ENCODE measurements at places on chromosomes 7 and 10.

- DNase-seq = no peak
Observed at GRCh38 chr7:43584195-43584586, 1.3 kb downstream of the STK17A start.

DNA sequence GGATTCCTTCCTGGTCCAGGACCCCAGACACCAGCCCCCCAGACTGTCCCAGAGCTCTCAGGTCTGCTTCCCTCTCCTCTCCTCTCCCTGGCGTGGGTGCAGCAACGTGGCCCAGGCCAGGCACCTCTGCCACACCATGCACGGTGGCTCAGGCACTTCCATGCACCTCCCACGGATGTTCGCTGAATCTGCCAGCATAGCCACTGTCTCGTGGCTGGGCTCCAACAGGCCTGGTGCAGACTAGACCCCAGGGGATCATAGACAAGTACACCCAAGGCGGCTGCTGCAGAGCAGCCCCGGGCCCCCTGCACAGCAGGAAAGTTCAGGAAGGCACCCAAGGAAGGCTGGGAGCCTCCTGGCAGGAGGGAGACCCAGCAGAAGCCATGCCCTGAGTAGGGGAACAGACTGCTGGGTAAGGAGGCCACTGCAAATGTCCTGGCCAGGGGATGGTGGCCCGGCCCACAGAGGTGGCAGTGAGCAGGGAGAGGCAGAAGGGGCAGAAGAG lies 4.4 kb downstream of the RASGEF1A start:
- DNase-seq = no peak

GRCh38 chr10:102170602-102171001 lies 18.4 kb downstream of the NOLC1 start:
- DNase-seq = no peak

DNA sequence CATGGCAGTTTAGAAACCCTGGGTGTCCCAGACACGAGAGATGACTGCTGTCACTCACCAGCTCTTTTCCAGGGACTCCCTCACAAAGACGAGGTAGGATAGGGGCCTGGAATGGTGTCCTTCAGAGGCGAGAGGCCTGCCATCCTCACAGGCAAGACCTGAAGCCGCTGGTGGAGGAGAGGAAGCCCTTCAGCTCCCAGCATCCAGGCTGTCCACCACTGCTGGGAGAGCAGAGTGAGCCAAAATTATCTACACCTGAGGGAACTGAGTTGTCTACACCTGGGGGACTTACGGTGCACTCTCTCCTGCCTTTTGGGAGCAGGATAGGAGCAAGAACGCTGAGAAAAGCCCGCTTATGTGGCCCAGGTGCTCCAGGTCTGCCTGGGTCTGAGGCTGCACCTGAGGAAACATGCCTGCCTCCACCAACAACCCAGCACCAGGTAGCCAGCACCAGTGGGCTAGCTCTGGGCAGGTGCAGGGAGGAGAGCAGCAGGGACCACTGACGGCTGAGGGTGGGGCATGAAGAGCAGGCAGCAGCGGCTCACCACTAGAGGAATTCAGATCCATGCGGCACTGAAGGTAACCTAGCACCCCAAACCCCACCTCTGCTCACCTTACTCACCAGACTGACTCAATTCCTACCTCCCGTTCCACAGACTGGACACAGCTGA lies 357.2 kb downstream of the SH2D4B start:
- no peak for DNase-seq

DNA sequence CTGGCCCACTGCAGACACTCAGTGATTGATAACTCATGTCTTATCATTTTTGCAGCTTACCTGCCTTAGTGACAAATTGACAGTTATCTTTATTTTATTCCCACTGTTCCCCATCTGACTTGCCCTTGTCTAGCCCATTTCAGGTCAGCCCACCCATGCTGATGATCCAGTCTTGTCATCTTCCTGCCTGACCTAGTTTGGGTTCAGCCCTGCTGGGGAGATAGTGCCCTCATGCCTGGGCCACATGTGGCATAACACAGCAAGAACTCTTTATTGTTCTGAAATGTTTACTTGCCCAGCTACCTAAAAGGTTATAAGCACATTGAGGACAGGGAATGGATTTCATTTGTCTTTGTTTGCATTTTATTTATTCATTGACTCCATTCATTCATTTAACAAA lies 75.6 kb downstream of the ENTPD1 start:
- DNase-seq = no peak

DNA sequence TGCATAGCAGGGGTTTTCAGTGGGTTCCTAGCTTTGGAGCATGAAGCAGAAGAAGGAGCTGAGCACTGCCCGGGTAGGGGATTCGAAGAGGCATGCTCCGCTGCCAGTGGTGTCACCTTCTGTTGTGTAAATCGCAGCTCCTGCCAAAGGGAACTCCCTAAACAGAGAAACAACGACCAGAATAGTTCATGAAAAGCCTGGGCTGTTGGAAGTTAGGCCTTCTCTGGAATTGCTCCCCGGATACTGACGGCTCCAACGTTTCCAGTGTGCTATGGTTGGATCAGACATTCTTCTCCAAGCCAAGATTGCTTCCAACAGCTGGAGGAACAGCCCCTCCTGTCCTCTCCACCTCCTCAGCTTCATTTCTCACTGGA lies 546.0 kb upstream of the FZD8 start:
- DNase-seq = no peak

DNA sequence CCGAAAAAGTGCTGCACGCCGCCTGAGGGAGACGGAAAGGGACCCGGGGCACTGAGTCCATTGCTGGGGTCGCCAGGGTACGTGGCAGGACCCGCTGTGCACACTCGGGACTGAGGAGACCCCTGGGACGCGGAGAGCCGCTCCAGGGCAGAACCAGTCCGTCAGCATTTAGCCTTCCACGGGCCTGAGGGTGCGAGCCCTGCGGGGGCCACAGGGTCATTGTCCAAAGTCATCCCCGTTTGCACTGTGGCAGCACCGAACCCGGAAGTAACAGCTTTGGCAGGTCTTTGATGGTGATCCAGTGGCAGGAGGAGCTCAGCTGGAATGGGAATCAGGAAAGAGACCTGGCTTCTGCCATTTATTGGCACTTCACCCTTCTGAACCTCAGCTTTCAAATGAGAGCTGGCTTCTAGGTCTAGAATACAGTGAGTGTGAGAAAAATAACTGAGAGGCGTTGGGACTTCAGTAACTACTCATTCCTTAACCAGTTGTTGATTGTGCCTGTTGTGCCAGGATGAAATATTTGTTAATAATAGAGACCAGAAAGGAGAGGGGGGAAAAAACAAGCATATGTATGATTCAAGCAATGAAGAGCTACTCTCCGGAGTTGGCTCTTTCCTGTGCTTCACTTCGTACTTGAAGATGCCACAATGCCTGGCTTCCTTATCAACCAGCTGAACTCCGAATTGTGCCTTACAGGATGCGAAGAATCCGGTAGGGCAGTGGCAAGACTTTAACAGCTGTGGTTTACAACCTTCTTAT lies 811 bp upstream of the ARHGAP12 start:
- DNase-seq = no peak

DNA sequence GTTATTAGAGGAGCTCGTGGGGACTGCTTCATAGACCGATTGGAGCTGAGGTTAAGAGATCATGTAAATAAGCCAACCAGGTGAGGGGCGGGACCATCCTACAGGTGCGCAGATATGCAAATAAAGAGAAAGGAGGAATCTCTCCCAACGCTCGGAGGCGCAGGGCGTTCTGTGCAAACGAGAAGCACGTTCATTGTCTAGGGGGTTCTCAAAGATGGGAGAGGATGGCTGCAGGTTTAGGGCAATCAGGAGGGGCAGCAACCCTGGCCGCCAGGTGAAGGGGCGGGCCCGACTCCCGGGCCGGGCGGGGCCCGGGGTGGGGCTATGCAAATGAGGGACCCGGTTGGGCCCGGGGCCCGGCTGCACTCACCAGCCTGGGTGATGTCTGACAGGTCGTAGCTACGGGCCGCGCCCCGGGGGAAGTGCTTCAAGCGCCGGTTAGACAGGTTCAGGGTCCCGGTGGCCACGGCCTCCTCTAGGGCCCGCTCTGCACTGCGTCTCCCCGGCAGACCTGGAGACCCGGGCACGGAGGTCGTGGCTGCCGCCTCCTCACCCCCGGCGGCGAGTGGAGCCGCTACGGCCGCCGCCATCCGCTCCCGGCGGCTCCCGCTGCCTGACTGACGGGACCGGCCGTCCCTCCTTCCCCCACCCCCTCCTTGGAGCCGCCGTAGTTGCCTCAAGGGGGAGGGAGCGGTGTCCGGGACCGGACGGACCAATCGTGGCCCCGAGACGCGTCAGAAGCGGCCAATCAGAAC lies at the start of gene LRCH4:
Gene LRCH4, minus strand, starts transcription at position 619 of the 755 bp plus-strand sequence. Its CDS starts 29 bp downstream, at position 590.
- no peak for DNase-seq

GRCh38 chr10:1526436-1527055 lies 210.8 kb downstream of the ADARB2 start:
- no peak for DNase-seq

DNA sequence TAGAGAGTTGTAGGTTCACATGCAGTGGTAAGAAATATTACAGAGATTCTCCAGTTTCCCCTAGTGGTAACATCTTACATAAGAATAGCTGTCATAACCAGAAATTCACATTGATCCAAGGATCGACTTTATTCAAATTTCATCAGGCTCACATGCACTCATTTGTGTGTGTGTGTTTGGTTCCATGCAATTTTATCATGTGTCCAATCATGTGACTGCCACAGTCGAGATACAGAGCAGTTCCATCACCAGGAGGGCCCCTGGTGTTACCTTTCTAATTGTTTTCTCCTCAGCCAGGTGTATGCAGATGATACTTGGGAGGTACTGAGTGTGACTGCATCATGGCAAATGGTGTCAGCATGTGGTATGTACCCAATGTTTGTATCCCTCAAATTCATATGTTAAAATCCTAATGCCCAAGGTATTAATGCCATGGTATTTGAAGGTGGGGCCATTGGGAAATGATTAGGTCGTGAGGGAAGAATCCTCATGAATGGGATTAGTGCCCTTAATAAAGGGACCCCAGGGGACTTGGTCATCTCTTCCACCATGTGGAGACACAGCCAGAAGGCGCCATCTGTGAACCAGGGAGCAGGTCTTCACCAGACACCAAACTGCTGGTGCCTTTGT lies 126.3 kb downstream of the CXCL12 start:
- no peak for DNase-seq

DNA sequence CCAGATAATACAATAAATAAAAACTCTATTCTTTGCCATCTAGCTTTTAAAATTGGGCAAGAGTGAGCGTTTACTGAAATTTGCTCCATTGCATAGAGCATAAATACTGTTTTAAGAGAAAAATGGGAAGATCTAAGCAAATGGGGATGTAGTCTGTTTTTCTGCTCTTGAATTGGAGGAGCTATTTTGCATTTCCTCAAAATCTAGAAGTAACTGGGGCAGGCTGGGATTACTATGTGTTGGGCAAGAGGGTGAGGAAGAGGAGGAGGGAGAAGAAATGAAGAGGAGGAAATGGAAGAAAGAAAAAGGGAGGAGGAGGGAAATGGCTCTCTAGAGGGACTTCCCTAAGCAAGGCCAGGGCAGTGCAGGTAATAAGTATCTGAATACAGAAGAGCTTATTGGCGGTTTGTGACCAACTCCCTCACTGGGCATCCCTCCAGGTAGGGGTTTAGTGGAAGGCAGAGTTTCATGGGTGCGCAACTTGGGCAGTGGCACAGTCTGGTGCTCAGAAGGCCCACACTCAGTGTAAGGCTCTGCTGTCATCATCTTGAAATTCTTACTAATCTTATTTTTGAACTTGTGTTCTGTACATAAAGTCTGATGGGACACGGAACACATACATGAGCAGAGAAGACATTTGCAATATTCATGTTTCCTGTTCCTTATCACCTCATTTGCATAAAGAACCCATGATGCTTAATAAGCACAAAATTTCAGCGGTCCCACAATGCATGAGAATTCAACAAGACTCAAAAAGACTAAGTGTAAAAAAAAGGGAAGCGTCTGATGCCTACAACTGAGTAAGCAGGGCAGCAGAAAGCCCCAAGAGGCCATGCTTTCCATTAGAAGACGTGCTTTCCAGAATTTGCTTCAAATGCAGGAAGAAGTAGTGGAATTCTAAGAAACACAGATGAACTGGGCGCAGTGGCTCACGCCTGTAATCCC lies 116.9 kb downstream of the EVX1 start:
- no peak for DNase-seq

DNA sequence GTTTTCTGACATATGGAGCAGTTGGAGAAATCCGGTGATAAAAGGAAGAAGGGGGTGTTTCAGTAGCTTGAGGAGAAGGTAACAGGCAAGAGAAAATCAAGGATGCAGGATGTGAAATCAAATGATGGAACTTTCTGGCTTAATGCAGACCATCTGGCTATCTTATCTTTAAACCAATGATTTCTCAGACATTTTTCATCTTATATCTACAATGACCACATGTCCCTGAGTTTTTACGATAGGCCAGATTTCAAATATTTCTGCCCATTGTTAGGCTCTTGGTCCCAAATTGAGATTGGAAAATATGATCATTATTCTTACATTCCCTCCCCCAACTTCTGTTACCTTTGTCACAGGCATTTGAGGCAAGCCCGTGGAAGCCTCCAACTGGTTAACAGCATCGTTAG lies 486.8 kb downstream of the SUGCT start:
- DNase-seq = no peak

- DNase-seq = no peak
Observed at GRCh38 chr10:80197972-80198916, 7.1 kb downstream of the ANXA11 start.

GRCh38 chr10:98295907-98296306 lies 27.9 kb upstream of the LOXL4 start:
- DNase-seq = no peak

- DNase-seq = no peak
Observed at GRCh38 chr10:131690805-131691239, 210.0 kb upstream of the PPP2R2D start.

DNA sequence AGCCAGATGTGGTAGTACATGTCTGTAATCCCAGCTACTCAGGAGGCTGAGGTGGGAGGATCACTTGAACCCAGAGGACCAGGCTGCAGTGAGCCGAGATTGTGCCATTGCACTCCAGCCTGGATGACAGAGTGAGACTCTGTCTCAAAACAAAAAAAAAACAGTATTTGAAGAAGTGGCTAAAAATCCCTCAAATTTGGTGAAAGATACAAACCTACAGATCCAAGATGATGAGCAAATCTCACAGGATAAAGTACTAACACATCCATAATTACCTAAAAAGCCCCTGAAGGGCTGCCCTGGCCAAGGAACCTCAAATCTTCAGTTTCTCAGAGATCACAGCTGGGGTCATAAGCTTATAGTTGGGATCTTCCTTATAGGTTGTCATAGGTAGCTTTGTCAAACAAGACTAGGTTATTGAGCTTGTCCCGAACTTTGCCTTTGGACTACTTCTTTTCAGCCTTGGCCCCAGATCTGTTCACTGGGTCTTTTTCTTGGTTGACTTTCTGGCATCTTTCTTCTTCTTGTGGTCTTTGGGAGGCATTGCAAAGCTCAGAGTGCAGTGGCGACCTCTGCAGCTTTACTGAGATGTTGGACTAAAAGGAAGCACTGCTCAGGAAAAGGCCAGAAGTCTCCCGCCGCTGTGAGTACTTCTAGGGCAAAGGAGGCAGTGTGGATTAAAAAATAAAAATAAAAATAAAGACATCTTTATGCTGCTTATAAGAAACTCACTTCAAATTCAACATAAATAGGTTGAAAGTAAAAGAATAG lies 28.6 kb upstream of the SAR1A start:
- DNase-seq = no peak

- DNase-seq = no peak
Observed at GRCh38 chr10:117390420-117390819, 15.2 kb upstream of the PDZD8 start.
